DMS79 treated with DMSO at 0.1 percent for 48 hours (cell line): ENCODE measurements at places on chromosomes 12 and 14.

DNA sequence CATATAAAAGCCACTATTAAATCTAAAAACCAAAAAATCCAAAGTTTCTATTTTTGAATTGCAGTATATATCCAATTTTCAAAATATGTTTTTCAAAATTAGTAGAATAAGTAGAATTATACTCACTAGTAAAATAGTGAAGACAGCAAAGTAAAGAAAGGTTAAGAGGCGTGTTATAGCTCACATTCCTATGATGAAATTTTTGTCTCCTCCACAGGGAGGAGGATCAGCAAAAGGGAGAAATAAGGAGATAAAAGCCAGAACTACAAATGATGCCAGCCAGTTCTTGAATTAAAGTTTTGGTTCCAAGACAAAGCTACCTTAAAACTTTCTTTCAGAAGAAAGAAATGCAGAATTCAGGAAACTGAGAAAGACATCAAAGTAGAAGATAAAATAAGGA is 50.0 kb downstream of the C2CD5 start:
- no peak for DNase-seq

- DNase-seq: no peak
These were observed 37.5 kb downstream of the KCNA1 start for GRCh38 chr12:4947253-4947652.

GRCh38 chr14:57939084-57939483 is 73.2 kb upstream of the SLC35F4 start:
- no peak for DNase-seq

DNA sequence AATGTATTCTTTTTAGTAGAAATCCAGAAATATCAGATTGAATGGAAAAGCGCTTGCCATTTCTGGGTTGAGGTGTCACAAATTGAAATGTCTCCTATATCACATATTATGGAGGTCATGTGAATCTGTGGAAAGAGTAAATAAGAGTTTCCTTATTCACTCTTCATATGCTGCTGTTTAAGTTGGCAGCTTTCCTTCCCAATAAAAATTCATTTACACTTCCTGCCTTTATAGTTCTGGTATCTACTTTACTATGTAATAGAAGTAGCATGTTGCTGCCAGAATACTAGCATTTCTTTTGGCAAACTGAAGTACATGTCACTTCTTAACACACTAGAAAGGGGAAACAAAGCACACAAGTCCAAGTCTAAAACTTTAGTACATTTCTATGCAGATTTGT is 60.8 kb downstream of the SDR9C7 start:
- DNase-seq: no peak

DNA sequence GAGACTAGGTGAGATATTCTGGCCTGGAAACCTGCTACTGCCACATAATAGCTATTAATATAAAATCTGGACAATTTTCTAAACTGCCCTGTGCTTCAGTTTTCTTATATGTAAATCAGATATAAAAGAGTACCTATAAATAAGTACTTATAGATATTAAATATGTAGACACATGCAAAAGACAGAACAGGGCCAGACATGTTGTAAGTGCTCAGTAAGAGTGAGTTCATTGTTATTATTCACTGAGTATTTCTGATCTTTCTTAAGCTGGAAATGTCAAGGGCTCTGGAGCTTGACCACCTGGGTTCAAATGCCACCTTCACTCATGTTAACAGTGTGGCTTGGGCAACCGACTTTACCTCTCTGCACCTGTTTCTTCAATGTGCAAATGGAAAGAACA is 179.8 kb downstream of the GALC start:
- peak; percentile 90 for DNase-seq

DNA sequence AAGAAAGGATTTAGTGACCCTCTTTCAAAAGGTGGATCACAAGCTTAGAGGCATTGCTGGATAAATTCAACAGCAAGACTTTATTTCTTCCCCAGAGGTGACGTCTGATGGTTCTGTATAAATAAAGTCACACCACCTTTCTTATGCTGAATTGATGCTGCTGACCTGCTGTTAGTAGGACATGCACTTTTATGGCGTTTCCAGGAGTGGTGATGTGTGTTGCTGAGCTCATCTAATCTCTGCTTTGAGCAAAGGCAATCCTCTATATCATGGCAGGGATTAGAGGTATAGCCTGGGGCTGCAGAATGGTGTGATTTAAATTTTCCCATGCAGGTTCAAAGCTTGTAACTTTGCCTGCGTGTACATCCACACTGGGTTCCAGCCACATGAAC is 94.9 kb downstream of the ETV6 start:
- no peak for DNase-seq

- no peak for DNase-seq
These were observed 9.2 kb upstream of the GPX2 start for GRCh38 chr14:64951724-64952123.

DNA sequence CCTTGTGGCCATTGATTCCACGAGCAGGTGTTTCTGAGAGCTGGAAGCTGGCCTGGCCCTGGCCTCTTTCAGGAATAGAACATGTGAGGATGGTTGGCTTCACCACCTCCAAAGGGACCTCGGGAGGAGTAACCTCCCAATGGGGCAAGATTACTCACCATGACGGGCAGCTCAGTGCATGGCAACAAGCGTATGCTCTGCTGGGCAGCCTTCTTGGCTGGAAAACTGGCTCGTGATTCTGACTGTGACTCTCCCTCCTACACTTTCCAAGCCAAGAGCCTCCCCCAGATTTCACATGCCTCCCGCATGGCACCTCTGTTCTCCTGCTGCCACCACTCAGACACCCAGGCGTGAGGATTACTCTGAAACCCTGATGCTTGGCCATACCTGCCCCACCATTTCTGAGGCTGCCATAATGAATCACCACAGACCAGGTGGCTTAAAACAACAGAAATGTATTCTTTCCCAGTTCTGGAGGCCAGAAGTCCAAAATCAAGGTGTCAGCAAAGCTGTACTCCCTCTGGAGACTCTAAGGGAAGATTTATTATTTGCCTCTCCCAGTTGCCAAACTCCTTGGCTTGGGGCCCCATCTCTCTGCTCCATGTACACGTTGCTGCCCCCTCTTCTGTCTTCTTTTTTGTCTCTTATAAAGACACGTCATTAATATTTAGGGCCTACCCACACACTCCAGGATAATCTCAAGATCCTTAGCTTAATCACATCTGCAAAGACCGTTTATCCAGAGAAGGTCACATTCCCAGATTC is 215.9 kb downstream of the CHST11 start:
- no peak for DNase-seq

- DNase-seq: no peak
These were observed 224.3 kb downstream of the SLC41A2 start for GRCh38 chr12:104733717-104734175.

- no peak for DNase-seq
These were observed 50.5 kb downstream of the TRAF3 start for GRCh38 chr14:102827716-102828115.

- DNase-seq: no peak
These were observed 16.2 kb downstream of the ESRRB start for GRCh38 chr14:76391981-76392690.

GRCh38 chr12:47234576-47235141 is 154.9 kb upstream of the AMIGO2 start:
- no peak for DNase-seq

DNA sequence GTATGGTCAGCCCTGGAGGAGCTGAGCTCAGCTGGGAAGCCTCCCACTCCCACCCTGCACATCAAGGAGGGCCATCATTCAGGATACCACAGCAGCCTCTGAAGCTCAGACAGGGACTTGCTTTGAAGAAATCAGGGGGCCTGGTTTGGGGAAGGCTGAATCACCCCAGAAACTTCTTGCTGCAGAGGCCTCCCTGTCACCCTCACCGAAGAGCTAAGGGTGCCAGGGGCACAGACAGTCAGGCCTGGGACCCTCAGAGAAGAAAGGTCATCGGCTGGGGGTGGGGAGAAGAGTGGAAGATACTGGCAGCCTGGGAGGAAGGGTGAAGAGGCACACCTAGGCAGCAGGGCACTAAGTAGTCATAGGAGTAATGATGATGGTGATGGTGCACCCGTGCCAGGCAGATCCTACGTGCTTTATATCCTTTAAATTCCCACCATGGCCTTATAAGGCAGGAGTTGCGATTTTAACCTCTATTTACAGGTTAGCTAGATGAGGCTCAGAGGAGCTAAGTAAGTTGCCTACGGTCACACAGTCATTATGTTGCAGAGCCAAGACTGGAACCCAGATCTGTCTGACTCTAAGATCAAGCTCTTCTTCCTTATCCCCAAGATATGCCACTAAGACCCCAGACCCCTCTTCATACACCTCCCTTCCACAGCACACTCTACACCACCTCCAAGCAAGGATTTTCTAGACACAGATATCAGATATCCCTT is 28.5 kb upstream of the PNMA1 start:
- DNase-seq: no peak

DNA sequence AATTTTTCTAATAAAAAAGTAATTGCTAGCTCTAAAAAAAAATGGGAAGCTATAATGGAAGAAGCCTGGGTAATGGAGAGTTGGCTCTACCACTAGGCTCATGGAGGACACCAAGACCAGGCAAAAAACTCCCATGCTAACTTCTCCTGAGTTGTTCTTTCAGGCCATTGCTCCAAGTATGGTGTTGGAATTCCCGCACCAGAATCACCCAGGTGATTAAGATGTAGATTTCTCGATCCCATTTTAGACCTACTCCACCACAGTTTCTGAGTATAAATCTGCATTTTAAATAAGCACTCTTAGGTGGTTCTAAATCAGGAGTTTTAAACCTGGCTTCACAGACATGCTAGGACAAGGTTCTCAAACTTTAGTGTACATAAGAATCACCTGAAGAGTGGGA is 221.0 kb downstream of the EMP1 start:
- DNase-seq: no peak

DNA sequence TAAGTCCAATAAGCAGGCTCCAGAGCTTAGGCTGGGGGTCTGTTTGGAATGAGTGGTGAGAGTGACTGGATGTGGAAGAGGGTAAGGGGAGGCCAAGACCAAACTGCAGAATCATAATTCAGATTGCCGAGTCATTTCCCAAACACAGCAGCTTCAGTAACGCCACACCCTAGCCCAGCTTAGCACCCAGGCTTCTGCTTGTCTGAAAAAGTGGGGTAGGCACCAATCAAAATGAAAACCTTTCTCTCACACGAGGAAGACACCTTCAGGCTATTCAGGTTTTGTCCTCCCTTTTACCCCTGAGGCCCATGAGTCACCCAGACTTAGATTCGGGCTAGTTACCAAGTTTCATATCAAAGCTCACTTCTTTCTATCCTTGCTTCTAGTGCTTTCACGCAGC is 306.1 kb downstream of the DAD1 start:
- DNase-seq: no peak

GRCh38 chr14:92185559-92185958 is 63.8 kb downstream of the CPSF2 start:
- DNase-seq: no peak

GRCh38 chr12:23083267-23083666 is 458.3 kb downstream of the ETNK1 start:
- DNase-seq: no peak

DNA sequence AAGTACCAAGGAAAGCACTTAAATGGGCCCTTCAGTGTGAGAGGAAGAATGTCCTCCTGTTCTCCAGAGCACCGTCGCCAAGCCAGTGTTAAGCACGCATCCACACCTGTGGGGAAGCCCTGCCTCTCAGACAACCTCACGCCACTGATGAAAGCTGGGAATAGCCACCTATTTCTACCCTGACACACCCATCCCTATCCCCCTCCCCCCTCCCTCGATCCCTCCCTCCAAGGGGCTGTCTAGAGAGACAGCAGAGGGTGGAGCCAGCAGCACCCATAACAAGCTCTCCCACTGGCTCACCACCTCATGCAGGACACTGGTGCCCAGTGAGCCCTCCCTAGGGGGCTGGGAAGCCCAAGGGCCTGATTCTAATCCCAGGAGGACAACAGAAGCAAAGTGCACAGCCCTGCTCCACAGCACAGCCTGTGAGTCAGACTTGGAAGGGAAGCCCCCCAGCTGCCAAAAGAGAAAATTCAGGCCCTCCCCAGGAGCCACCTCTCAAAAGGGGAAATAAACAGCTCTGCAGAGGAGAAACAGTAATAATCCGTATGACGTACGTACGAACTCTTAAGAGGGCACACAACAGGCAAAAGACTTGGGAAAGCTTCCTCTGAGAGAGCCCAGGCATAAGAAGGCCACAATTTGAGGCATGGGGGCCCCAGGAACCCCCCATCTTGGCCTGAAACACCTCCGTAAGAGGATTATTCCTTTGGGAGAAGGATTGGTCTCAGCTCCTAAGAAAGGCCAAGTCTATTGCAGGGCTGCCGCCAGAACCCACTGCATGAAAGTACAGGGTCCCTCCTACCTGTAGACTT is 7.8 kb downstream of the PITPNM2 start:
- DNase-seq: peak; percentile 90

DNA sequence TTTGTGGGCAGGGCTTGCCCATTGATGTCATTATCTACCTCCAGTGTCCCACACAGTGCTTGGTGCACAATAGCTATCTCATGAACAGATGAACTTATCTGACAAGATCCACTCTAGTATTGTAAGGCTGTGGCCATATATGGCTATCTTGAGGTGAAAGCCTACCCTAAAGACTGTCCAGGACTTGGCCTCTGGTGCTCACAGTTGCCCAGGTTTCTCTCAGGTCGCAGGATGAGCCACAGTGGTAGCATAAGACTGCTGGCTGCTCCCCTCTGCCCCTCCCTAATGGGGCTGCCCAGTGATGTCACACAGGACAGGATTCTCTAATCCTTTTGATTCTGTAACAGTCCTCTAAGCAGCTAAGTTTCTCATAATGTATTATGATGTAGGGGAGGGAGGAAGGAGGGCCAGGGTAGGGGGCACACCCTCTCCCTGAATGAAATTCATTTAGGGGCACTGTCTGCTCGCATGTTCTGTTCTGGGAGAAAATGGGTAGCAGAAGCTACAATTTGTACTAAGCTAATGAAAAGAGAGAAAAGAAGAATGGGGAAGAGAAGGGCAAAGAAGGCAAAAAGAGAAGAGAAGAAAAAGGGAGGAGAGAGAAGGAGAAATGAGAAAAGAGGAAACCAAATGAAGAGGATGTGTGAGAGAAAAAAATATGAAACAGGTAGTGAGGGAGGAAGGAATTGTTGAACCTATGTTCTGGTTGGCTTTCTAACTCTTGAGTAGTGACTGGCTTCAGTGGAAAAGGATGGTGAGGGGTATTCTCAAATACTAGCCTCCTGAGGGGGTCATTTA is 3.4 kb upstream of the PPM1A start:
- no peak for DNase-seq
